ENCODE measurements at places on chromosomes 5 and 9.

DNA sequence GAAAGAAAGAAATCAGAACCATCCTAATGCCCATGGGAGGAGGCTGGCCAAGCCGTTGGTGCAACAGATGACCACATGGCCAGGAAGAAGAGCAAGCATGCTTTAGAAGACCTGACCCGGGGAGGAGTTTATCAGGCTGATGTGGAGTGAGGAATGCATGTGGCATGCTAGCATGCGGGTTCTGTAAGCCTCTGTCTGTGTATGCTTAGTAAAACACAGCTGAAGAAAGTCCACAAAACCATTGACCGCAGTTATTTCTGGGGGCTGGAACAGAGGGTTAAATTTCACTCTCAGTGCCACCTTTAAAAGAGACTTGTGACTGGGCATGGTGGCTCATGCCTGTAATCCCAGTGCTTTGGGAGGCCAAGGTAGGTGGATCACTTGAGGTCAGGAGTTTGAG lies 19.1 kb downstream of the GFI1B start:
- DNase-seq: no peak

DNA sequence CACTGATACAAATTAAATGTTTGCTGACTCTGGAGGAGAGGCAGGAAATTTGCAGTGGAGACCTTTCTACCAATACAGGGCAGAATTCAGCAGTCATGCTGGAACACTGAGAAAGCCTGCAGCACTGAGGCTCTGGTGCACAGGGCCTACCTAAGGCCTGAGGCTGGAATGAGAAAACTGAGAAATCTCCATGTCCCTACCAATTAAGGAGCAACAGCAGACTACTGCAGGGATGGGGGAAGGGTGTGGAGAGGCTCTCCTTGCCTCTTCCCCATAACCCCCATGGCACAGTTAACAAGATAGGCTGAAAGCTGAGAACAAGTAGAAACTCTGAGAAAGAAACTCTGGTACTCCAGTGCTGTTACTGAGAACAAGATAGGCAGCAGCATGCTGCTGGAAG lies 10.5 kb downstream of the FBXO4 start:
- DNase-seq: no peak

- DNase-seq: peak; percentile 25
These were observed 21.2 kb downstream of the FAXDC2 start for GRCh38 chr5:154829181-154829588.

- DNase-seq: no peak
These were observed 34.4 kb upstream of the SLC6A3 start for GRCh38 chr5:1479581-1480188.

DNA sequence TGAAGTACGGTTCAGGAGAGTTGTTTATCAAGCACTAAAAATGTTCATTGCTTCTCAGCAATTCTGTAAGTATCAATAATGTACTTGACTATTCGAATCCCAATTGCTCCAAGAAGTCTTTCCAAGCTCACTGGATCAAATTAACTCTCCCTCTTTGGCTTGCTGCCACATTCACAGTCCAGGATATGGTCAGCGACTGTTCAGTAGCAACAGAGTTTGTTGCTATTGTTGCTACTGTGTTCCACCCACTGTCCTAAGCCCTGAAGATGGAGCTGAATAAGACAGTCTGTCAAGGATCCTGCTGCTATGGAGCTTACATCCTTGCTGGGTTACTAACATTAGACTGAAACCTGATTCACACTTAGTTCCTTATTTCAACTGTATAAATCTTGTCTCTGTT lies 110.8 kb downstream of the FGF10 start:
- DNase-seq: no peak

DNA sequence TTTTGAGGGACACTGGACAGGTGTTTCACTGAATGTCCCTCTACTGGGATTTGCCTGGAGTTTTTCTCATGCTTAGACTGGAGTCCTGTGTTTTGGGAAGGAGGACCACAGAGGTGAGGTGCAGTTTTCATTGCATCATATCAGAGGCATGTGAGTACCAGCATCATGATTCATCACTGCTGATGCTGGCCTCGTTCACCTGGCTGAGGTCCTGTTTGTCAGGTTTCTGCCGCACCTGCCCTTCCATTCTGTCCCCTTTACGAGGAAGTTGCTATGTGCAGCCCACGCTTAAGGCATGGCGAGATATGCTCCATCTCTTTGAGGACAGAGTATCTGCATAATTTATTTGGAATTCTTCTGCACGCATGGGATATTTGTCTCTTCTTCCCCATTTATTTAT lies 162.1 kb downstream of the TENT4A start:
- peak; percentile 61 for DNase-seq

DNA sequence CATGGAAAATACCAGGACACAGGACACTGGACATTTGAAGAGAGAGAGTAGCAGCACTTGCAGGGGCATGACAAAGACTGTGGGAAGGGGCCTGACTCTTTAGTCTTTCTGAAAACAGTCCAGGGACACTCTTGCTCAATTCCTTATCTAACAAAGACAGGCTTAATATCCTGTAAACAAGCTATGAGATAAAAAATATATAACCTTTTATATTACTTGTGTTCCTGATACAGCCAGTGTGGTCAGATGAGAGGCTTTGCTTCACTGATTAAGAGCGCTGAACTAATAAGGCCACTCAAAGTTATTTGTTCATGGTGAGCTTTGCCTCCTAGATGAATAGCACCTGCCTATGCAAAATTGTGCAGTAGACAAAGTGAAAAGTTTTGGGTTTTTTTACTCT lies 518.7 kb downstream of the LRRC70 start:
- peak; percentile 8 for DNase-seq

- DNase-seq: no peak
These were observed 58.4 kb upstream of the DAB2IP start for GRCh38 chr9:121593066-121593465.

DNA sequence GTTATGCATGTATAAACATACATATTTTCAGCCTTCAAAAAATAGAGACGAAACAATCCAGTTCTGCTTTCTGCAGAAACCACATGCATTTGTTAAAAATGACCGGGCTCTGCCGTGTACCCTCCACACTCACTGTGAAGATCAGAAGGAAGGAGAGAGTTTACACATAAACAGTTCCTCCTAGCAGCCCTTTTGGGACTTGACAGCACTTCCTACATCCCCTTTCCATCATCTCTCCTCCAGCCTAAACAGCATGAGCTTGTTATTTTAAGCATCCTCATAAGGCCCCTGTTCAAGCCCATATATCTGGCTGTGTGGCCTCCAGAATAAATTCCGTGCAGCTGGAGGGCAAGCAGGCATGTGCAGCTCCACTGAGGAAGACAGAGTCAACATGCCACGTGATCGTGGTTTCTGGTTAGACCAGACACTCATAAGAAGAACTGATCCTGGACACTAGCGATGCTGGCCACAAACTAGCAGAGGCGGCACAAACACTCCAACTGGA lies 42.2 kb downstream of the NIPAL4 start:
- DNase-seq: no peak

GRCh38 chr5:14009575-14009974 lies 65.1 kb upstream of the DNAH5 start:
- peak; percentile 97 for DNase-seq

GRCh38 chr9:123322273-123323195 lies 33.5 kb upstream of the CRB2 start:
- peak; percentile 26 for DNase-seq

- no peak for DNase-seq
These were observed 75.8 kb upstream of the PCAT7 start for GRCh38 chr9:94478755-94479730.

DNA sequence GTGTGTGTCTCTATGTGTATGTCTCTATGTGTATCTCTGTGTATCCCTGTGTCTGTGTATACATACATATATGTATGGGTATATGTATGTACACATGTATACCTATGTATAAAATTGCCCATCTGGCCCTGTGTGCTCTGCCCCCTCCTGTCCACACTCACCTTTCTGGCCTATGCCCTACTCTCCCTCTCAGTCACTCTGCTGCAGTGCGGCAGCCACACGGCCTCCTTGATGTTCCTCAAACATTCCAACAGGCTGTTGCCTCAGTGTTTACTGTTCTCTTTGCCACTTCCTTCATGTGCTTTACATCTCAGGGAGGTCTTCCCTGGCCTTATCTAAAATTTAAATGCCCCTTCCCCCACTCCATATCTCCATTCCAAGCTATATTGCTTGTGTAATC lies 18.3 kb upstream of the RNF180 start:
- DNase-seq: no peak

DNA sequence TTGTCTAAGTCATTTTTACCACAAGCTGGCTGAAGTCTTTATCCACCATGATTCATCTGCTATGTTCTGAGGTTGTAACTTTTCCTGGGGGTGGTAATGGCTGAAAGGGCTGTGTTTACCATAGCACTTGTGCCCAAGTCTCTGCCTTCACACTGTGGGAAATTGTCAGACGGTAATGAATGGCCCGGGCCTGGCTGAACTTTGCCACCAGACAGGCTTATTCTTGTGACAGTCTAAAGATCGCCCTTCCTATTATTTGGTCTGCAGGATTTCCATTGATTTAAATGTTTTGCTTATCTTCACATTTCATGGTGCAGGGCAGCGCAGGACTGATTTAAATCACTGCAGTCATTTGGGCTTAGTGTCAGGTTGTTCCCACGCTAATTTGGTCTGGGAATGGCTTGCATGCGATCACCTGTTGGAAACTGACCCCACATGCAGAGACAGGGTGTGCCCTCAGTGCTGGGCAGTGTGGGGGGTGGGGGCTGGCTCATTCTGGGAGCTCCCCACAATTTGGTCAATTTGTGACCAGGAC lies 109.3 kb upstream of the ICE1 start:
- no peak for DNase-seq

DNA sequence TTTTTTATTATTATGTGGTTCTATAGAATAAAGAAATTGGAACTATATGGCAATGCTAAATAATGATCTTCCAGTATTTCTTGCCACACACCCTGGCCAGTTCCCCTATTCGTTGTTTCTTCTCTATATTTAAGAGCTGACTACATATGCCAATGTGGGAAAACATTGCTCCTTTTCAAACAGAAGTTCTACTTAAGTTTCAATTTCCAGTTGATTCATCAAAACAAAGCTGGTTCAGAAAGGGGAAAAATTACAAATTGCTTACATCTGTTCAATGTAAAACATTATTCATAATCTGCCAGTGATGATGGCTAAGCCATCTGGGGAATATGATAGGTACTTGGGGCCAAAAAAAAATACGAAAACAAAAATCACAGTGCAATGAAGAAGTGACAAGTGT lies 76.9 kb downstream of the ST8SIA4 start:
- DNase-seq: no peak

DNA sequence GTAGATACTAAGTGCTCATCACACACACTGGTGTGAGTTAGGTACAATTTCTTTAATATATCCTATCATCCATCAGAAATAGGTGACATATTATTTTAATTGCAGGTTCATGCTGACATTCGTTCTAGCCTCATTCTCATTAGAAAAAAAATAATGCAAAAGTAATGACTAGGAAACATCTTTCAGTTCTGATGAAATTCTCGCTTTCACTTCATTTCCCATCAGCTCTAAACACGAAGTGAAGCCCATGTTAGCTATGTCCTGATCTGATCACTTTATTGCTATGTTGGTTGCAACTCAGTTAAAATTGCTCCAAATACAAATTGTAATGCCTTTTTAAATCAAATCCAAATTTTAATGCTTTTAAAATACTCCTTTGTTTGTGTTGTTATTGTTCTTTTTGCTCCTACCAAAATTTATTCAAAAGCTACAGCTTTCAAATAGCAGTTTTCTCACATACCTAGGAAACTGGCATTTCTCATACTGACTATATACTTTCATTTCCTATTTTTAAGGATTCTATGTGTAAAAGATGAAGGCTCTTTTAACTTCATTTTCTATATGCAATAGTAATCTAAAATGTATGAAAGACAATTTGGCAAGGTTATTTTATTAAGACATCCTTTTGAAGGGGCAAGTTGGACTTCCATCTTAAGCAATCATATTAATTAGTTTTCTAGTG lies 1237.8 kb upstream of the ACO1 start:
- DNase-seq: no peak

DNA sequence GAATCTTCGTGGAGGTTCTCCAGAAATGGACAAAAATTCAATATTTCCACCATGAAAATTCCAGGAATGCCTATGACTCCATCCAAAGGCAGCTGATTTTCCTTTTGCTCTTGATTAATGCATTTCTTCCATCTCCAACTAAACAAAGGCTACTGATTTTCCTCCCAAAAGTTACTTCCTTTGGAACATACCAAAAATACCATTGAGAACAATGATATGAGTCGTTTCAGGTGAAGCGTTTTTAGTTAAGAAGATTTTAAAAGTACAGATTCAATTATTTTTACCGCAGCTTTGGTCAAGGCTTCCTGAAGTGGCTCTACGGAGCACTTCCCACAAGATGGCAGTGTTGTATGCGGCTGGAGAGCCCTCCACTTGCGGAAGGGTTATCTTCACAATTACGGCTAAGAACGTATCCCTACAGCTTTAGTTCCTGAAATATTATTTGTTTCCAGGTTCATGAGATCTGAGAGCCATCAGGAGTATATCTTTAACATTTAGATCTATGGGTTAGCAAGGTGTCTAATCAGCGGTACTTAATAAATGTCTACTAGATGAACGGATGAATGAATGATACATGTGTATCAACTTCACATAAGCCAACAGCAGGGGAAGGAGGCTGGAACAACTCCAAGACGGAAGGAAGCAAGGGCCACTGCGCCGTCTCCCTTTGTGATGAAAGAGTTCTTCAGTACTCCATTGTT lies 35.9 kb upstream of the ARSB start:
- DNase-seq: peak; percentile 27

DNA sequence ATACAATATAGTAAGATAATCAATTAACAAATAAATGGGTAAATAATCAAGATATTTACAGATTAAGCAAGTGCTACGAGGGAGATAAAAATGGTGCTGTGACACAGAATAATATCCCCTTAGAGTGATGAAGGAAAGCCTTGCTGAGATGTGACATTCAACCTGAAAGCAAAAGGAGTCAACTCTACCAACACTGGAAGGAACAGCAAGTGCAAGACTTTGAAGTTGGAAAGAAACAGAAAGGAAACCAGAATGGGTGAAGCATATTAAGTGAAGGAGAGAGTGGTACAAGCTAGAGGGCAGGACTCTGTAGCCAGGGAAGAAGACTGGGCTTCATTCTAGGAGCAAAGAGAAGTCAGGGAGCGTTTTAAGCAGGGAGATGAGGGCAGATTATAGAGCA lies 12.2 kb upstream of the MEGF9 start:
- no peak for DNase-seq

DNA sequence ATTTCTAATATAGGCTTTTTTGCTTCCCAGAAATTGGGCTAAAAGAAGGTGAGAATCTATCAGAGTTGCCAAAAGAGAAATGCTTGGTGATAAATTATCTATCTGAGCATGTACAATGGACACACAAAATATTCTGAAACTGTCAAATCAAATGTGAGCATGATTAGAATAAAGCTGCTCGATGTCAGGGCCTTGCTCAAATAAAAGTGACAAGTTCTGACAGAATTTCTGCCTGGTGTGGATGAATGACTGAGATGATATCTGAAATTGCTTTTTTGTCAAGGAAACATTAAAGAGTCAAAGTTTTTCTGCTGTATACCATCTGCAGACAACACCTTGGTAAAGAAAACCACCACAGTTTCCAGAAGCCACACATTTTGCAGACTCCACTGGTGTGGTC lies 128.8 kb downstream of the GABRG2 start:
- no peak for DNase-seq

- DNase-seq: peak; percentile 67
These were observed 123.7 kb upstream of the NFIB start for GRCh38 chr9:14437354-14438231.

GRCh38 chr5:151148583-151148982 lies 9.0 kb downstream of the ANXA6 start:
- no peak for DNase-seq
